ENCODE measurements at places on chromosomes 2 and 18. TPM values are rescaled to one million over a fixed set of nuclear protein-coding genes. Genes with fewer than 3 reads are reported as not detected.

The RAX gene
- total RNA-seq, result not detected

The PCGF1 gene
- total RNA-seq, result 34.0 TPM

The UGT1A7 gene
- total RNA-seq, result not detected

The HOXD13 gene
- total RNA-seq, result not detected
